Myometrial cell (primary cell): ENCODE measurements at places on chromosomes 11 and 22. TPM values are rescaled to one million over a fixed set of nuclear protein-coding genes. Genes with fewer than 3 reads are reported as not detected.

The DEFB131B gene
- not detected in 2 replicates for total RNA-seq

The RHOG gene
- 41.5 and 41.8 TPM in 2 replicates for total RNA-seq

The GAL3ST3 gene
- total RNA-seq = not detected in 2 replicates

The UBQLNL gene
- total RNA-seq = not detected in 2 replicates

The OR4A47 gene
- total RNA-seq = not detected in 2 replicates

The ACP2 gene
- 38.3 and 42.2 TPM in 2 replicates for total RNA-seq

The CABP4 gene
- not detected in 2 replicates for total RNA-seq

The EMSY gene
- 5.2 and 8.0 TPM in 2 replicates for total RNA-seq

The APOL5 gene
- not detected in 2 replicates for total RNA-seq

The MLC1 gene
- 0.29 TPM in 1 of 2 replicates, not detected in the other for total RNA-seq

The C11orf87 gene
- not detected in 2 replicates for total RNA-seq

The SULT4A1 gene
- not detected in 2 replicates for total RNA-seq

The OR4D5 gene
- total RNA-seq = not detected in 2 replicates

The LINC01488 gene
- not detected in 2 replicates for total RNA-seq

The MCM5 gene
- 87.1 and 87.7 TPM in 2 replicates for total RNA-seq

The TMEM86A gene
- total RNA-seq = 0.53 and 0.86 TPM in 2 replicates

The PRODH gene
- total RNA-seq = not detected in 2 replicates

The OR5A2 gene
- not detected in 2 replicates for total RNA-seq

The LDHAL6A gene
- not detected in 2 replicates for total RNA-seq

The NNMT gene
- 574 and 699 TPM in 2 replicates for total RNA-seq

The C11orf91 gene
- total RNA-seq = not detected in 2 replicates

The SDHAF2 gene
- 42.9 and 70.9 TPM in 2 replicates for total RNA-seq

The GLYAT gene
- not detected in 2 replicates for total RNA-seq

The TMEM191C gene
- 0.29 and 0.71 TPM in 2 replicates for total RNA-seq

The GAB2 gene
- total RNA-seq = 6.1 and 7.8 TPM in 2 replicates

The MMP27 gene
- not detected in 2 replicates for total RNA-seq

The PLAAT5 gene
- not detected in 2 replicates for total RNA-seq

The NCR3LG1 gene
- 4.0 and 4.8 TPM in 2 replicates for total RNA-seq

The SLC22A9 gene
- total RNA-seq = not detected in 2 replicates

The HPX gene
- not detected in 2 replicates for total RNA-seq

The TNNI2 gene
- not detected in 2 replicates for total RNA-seq

The PAX6 gene
- not detected in 2 replicates for total RNA-seq

The SLC17A6 gene
- not detected in 2 replicates for total RNA-seq

The CRYBA4 gene
- total RNA-seq = not detected in 2 replicates

The TRIM49D1 gene
- not detected in 2 replicates for total RNA-seq

The SLC22A8 gene
- not detected in 2 replicates for total RNA-seq

The TIMM10B gene
- 53.2 and 55.1 TPM in 2 replicates for total RNA-seq

The HTR3B gene
- total RNA-seq = not detected in 2 replicates

The CCDC116 gene
- not detected in 2 replicates for total RNA-seq

The ZNF408 gene
- total RNA-seq = 9.2 and 11.2 TPM in 2 replicates

The IPO7 gene
- 63.7 and 84.9 TPM in 2 replicates for total RNA-seq
